Neural progenitor cell (in vitro differentiated cells): ENCODE measurements at places on chromosomes 5 and 9. TPM values are rescaled to one million over a fixed set of nuclear protein-coding genes. Genes with fewer than 3 reads are reported as not detected.

- DNase-seq: no peak
Observed at GRCh38 chr9:78267889-78268288, 29.0 kb upstream of the PSAT1 start.

DNA sequence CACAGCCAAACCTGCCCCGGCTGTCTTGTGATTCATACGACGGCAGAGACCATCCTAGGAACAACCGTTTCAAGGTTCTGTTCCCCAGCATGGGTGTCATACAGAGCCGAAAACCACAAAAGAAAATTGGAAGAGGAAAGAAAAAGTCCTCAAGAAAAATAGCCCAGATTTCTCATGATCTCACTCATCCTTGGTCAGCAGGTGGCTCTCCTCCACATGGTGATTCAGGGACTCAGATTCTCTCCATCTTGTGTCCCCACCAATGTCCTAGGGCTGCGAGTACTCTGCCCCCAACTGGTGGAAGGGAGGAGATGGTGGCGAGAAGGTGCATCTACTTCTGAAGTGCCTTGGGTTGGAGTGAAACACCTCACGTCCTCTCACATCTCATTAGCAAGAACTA lies 25.6 kb downstream of the PDZD2 start:
- DNase-seq: peak; percentile 50

AHRR gene
- 0.34 and 0.68 TPM in 2 replicates for total RNA-seq

CDKN2B gene
- 0.06 and 0.07 TPM in 2 replicates for total RNA-seq

GRCh38 chr9:122498883-122499288 lies 11.7 kb upstream of the OR1J2 start:
- peak; percentile 24 for DNase-seq

DNA sequence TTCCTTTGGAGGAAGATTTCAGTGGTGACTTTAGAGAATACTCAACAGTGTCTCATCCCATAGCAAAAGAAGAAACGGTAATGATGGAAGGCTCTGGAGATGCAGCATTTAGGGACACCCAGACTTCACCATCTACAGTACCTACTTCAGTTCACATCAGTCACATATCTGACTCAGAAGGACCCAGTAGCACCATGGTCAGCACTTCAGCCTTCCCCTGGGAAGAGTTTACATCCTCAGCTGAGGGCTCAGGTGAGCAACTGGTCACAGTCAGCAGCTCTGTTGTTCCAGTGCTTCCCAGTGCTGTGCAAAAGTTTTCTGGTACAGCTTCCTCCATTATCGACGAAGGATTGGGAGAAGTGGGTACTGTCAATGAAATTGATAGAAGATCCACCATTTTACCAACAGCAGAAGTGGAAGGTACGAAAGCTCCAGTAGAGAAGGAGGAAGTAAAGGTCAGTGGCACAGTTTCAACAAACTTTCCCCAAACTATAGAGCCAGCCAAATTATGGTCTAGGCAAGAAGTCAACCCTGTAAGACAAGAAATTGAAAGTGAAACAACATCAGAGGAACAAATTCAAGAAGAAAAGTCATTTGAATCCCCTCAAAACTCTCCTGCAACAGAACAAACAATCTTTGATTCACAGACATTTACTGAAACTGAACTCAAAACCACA lies 67.4 kb downstream of the VCAN start:
- DNase-seq: no peak

FBXW2 gene
- 31.0 and 32.7 TPM in 2 replicates for total RNA-seq

GRCh38 chr5:54049144-54049543 lies 261.2 kb downstream of the ARL15 start:
- no peak for DNase-seq

DNA sequence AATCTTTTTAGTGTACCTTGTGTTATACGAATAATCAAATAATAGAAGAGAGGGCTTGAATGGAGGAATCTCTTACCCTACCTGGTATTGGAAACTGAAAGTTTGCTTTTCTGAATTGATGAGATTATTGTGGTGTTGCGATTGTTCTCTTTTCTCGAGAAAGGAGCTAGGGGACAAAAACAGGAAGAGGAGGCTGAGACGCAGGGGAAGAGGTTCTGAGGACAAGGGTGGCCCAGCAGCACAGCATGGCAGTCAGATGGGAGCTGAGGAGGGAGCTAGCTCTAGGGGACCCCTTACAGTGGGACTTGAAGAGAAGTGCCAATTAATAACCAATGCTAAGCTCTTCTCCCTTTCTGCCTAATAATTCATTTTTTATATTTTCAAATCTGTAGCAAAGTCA lies 183.3 kb upstream of the DMAC1 start:
- no peak for DNase-seq

DNA sequence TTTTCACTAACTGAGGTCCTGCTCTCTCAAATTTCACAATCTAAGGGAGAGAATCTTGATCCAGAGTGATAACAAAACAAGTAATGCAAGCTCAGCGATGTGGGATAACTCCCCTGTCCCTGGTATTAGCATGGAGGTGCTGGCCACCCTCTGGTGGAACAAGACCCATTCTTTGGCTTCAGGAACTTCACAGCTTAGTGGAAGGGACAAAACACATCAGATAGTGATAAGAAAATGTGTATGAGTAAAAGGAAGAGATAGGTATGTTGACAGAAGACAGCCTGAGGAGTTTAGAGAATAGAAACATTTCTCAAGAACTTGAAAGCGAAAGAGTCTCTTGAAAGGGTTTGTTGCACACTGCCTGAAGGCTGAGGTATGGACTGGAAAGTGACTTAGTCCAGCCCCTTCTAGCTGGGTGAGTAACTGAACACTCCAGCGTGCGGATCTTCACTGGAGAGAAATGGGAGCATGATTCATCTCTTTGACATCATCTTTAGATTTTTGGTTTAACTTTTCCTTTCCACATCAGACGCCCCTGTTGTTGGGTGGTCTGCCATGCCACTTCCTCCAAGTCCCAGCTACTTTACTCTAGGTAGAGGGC lies 25.4 kb upstream of the ZSWIM6 start:
- no peak for DNase-seq

DNA sequence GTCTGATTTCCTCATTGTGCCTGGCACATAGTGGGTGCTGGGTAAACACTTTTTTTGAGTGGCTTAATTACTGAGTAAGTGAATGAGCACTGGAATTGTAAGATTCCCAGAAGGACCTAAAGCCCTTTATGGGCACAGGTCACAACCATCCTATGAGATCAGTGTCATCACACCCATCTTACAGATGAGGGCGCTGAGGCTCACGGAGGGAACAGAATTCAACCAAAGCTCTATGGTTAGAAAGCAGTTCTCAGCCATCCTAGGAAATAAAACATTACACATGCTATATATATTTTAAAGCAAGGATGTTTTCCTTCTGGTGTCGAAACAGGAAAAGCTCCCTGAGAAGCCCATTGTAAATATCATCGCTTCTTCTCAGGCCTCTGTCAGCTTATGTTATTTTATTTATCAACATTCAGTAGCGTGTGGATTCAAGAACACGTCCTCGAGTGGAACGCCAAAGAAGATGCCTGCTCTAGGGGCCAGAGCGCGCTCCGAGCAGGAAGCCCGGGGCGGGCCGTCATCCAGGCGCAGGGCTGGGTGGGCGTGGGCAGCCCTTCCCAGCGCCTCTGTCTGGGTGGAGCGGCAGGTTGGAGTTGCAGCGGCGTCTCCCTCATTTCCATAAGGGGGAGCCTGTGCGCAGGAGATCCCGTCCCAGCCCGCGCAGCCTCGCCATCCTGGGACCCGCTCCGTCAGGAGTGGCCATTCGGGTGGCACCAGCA lies 155.8 kb upstream of the SMIM23 start:
- peak; percentile 87 for DNase-seq

CFAP77 gene
- total RNA-seq: 1.8 and 3.6 TPM in 2 replicates

GRCh38 chr5:15752663-15753285 lies 252.8 kb downstream of the FBXL7 start:
- DNase-seq: no peak

FCN1 gene
- not detected in 2 replicates for total RNA-seq

GRCh38 chr5:142998316-142999020 lies 228.3 kb downstream of the ARHGAP26 start:
- peak; percentile 50 for DNase-seq

PRDM12 gene
- total RNA-seq: not detected in 2 replicates

- peak; percentile 44 for DNase-seq
Observed at GRCh38 chr9:38057416-38058195, 11.4 kb downstream of the SHB start.
